Type B pancreatic cell (in vitro differentiated cells): ENCODE measurements at places on chromosomes 11 and 22.

DNA sequence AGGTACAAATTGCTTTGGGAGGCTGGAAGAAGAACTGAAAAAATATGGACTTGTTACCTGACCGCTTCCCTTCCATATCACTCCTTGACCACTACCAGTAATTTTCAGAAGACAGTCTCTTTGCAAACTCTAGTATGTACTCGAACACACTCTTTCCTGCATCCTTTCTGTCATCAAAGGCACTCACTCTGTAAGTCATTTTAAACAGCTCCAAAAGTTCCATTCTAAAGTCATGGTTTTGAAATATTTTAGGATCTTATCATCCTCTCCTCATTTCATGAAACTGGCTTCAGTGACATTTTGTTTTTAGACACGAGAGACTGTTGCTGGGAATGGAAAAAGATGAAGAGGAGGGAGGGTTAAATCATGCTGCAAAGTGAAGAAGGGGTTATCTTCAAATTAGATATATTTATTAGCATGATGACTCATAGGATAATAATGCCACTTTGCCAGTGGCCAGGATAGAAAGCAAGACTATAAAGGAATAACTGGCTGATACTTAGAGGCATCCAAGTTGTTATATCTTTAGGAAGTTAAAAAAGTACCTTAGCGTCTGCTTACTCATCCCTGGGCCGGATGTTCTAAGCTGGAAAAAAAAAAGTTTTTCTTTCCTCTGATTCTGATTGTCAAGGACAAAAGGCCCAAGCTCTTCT is 549.3 kb downstream of the METTL15 start:
- no peak for DNase-seq

DNA sequence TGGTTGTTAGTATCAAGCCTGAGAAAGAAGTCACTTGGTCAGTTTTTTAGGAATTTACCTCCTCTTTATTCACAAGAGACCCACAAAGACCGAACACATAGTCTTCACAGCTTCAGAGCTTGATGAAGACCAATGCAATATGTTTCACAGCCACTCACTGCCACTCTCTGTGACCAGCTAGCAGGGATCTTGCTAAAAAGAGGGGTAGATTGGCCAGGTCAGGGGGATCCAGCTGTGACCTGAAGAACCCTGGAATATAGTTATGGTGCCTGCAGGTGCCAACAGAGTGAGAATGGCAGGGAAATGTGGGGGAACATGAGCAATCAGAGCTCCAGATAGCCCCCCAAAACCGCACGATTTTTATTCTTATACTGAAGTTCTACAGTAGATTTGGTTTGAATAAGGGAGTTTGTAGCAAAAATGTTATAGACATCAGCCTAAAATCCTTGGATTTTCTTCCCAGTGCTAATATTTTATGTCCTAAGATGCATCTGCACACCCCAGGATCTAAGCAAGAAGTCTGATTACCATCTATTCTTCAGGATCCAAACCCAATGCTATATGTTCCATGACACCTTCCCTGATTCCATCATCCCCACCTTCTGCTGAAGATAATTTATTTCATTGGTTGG is 8.7 kb downstream of the POU2AF1 start:
- DNase-seq, result no peak

GRCh38 chr11:124865902-124866851 is 945 bp downstream of the ROBO3 start:
- no peak for DNase-seq

DNA sequence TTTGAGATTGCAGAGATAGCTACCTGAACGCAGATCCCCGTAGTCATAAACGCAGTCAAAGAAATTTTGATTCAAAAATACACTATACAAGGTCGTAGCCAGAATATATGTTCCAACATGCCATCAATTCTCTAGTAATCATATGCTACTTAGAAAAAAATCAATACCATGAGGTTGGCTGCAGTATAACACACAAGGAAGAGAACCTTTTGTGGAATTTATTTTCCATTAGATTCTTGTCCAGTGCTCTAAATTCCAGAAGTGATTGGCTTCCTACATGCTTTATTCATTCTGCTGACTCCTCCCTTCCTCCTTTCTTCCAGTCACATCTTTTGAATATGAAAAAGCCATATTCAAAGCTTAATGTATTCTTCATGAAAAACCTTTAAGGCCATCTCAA is 189.9 kb downstream of the NTM start:
- no peak for DNase-seq

GRCh38 chr22:37298748-37299495 is 16.6 kb downstream of the CYTH4 start:
- no peak for DNase-seq

- no peak for DNase-seq
These were observed 38.9 kb upstream of the RDX start for GRCh38 chr11:110335358-110335757.

DNA sequence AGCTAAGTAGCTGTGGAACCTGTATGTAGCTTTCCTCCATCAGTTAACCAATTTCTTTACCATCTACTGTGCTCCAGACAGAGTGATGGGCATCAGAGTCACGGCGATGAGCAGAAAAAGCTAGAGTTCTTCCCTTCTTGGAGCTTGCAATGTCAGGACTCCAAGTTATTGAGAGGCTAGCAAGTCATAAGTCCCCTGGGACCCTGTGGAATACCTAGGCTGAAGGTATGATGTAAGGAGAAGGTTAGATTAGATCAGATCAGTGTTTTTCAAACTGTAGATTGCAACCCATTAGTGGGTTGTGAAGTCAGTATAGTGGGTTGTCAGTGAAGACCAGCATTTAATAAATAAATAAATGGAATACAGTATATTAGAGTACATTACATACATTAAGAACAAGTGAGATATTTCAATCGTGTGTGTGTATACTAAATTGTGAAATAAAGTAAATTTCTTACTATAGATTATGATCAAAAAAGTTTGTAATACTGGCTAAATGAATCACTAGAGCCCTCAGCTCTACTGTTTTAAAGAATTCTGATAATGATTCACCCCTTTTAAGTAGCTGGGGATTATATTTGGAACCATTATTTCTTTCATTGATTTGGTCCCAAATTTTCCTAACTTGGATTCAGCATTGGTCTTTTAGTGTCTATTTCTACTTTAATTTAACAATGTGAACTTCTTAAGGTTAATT is 52.3 kb downstream of the RASSF10 start:
- DNase-seq, result no peak

DNA sequence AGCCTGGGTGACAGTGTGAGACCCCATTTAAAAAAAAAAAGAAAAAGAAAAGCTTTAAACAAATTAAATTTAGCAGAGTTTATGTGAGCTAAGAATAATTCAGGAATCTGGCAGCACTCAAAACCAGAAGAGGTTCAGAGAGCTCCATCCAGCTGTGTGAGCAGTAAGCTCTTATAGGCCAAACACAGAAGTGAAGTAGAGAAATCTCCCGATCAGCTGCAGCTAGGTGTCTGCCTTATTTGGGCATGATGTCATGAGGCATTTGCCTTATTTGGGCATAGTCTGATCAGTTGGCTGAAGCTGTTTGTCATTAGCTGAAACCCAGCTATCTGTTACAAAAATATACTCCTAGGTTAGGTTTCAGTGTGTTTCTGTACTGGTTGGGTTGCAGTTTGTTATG is 8.2 kb downstream of the MS4A15 start:
- DNase-seq, result no peak

- no peak for DNase-seq
These were observed 17.0 kb downstream of the HTR3A start for GRCh38 chr11:113991718-113992458.

DNA sequence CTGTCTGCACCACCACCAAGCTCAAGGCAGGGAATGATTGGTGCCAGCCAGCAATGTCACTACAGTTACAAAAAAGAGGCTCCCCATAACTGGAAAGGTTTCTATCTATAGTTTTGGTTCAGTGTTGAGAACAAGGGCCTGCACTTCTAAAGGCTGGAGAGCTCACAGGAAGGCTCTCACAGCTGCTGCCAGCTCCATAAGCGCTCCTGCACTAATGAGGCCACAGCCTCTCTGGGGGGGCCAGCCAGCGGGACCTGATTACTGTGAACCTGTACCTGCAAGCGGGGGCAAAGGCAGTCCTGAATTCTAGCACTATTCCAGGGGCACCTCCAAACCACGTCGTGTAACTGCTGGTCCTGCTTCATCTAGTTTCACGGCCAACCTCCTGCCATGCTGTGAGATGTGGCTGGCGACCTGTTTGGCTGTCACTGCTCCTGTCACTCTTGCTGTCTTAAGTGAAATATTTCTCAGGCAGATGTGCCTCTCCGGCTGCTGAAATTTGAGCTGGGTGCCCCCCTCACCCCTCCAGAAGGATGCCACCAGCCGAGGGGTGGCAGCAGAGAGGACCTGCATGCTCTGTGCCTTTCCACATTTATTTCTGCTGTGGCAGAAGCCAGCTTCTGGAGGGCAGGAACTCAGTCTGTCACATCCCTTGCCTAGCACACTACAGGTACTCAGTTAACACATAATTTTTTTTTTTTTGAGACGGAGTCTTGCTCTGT is 53.3 kb upstream of the ARFGAP3 start:
- no peak for DNase-seq

DNA sequence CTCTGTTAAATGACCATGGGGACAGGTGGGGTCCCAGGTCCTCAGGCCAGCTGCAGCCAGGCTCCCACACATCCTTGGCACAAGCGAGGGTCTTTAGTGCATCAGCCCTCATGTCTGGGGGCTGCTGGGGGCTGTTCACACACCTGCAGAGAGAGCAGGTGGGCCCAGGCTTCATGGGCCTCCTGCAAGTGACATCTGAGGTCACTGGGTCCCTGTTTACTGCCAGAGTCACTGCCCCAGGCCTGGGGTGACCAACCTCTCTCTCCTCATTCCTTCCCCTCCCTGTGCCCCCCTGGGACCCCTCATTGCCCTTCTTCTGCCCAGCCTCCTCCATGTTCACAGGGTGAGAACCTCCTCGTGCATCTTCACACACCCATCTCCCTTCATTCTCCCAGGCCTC is 92.4 kb downstream of the RTL6 start:
- no peak for DNase-seq

- no peak for DNase-seq
These were observed 6.6 kb downstream of the H19 start for GRCh38 chr11:1990872-1991578.

DNA sequence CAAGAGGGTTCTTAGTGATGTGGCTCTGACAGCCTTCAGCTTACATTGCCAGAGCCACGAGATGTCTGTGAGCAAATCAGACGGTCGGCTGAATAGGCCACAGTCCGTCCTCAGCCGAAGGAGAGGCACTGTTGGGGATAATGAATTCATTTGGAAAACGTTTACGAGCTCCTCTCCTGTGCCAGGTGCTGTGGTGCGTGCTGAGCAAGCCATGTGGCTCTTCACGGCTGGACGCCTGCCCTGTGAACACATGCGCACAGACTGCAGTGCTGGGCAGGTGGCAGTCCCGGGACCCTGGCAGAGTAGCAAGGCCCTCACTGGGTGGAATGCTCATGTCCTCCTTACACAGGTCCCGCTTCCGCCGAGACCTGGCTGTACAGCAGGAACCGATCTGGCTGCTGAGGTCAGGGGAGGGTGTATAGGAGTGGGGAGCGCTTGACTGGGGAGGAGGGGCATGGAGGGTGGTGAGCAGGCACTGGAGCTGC is 6.8 kb downstream of the TBC1D22A start:
- no peak for DNase-seq

GRCh38 chr11:96055706-96056387 is 131.9 kb upstream of the MTMR2 start:
- no peak for DNase-seq

DNA sequence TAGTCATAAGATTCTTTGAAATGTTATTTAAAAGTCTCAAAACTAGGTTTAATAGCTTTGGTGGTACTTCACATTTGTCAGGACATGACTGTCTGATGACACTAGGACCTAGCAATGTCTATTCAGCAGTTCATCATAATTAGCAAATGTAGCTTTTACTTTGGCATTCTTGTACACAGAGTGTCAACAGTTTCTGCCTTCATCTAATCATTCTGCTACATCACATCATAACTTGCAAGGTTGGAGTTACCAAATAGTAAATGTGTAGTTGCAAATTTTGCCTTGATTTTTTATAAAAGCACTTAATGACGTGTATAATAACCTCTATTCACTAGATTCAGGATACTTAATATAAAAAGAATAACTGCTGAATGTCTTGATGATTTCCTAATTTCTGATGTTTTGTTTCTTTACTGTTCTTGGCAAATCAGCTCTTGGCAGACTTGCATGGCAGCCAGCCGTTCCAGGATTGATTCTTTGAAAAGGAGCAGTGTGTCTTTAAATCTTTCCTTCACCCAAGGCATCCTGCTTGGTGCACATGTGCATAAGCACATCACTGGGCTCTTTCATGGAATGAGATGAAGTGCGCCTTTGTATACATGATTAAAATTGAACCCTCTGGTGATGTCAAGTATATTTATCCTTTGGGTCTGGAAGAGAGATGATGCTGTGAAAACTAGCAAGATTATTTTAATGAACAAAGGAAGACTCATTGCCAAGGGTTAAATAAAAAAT is 12.2 kb downstream of the FBXO7 start:
- DNase-seq, result no peak

DNA sequence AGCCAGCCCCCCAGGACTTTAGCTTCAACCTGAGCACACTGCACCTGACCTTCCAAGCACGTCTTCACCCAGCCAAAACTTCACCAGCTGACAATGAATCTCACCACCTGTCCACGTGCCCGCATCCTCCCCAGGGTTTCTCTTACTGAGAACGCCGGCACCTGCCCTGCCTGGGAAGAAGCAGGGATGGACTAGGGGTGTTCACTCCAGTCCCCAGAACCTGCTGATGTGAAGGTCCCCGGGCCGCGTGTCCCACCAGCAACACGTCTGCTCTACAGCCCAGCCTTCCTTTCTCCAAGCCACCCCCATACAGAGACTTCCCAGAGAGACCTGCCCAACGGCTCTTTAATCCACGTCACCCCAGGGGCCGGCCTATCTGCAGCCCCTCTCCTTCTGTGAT is 12.8 kb downstream of the CPT1A start:
- no peak for DNase-seq

GRCh38 chr11:72642043-72642883 is 32.0 kb downstream of the PDE2A start:
- no peak for DNase-seq

- no peak for DNase-seq
These were observed 29.3 kb downstream of the DMC1 start for GRCh38 chr22:38540701-38541100.

DNA sequence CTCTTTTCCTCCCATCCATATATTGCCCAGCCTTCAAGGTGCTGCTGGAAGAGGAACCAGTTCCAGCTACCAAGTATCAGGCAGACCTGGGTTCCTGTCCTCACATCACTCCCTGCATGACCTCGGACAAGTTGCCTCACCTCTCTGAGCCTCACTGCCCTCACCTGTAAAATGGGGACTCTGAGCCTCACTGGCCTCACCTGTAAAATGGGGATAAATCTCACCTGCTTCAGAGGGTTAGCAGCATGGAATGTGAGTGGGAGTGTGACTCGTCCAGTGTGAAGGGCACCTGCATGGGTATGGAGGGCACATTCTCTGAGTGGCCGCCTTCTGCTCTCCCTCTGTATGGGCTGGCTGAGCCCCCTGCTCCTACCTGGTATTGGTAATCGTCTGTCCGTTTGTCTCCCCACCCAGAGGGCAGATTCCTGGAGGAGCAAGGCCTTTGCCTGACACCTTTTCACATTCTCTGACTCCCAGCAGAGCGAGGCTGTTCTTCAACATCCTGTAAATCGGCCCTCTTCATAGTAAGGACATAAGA is 3.7 kb downstream of the GRIK4 start:
- DNase-seq, result no peak

GRCh38 chr11:127485541-127485940 is 485.0 kb upstream of the KIRREL3 start:
- no peak for DNase-seq
